ENCODE measurements at places on chromosomes 11 and 22.

DNA sequence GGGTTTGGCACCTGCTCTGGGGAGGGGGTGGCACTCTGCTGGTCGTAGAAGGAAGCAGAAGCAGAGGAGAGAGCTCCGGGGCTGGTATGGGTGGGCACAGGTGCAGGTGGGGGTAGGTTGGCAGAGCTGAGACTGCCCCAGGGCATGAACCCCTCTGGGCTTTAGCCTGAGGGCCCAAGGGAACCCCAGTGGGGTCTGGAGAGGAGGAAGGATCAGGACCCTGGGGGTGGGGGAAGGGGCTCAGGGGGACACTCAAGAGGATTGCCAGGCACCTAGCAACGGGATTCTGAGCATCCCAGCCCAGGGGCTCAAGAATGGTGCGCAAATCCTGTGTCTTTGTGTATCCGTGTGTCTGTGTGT is 6.3 kb downstream of the ALDH3B2 start:
- DNase-seq: no peak

DNA sequence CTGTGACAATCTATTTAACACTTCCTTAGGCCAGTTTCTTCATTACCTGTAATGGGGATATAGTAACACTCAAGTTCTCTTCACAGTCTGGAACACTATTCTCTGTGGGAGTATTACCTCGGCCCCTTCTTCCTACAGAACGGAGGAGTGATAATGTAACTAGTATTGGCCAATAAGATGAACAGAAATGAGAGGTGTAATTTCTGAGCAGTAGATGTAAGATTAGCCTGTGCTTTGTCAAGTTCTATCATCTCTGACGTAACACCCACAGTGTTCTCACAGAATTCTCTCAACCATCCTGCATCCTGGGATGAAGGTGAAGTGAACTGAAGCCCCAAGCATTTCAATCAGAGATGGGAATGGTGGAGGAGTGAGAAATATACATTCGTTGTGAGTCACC is 65.2 kb upstream of the TOP3B start:
- no peak for DNase-seq

GRCh38 chr11:73384125-73384441 is 7.9 kb downstream of the RELT start:
- DNase-seq: no peak

DNA sequence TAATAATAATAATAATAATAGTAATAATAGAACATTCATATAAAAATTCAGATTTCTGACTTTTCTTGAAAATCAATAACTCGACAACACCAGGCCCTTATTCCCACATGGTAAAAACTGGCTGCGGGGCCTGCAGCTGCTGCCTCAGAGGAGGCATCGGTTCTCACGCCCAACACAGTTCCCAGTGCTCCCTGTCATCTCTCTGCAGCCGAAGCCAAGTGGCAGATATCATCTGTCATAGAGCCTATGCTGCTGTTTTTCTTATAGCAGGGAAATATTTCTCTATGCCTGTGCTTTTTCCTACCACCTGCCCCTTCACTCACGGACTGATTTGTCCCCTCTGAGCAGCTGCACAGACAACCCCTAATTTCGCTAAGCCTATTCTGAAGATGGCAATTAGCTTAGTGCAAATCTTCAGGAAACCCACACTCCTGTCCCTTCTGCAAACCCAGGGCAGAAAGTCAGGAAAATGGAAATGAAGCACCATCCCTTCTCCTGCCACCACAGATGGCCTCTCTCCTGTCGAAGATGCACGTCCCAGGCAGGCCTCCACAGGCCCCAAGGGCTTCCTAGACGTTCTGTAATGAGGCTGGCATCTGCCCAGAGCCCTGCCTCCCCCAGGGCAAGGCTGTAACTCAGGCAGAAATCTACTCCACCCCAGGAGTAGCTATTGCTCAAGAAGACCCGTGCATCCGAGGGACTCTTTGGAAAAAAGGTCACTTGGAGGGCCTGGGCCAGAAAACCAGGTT is 66.7 kb downstream of the SYN3 start:
- no peak for DNase-seq

DNA sequence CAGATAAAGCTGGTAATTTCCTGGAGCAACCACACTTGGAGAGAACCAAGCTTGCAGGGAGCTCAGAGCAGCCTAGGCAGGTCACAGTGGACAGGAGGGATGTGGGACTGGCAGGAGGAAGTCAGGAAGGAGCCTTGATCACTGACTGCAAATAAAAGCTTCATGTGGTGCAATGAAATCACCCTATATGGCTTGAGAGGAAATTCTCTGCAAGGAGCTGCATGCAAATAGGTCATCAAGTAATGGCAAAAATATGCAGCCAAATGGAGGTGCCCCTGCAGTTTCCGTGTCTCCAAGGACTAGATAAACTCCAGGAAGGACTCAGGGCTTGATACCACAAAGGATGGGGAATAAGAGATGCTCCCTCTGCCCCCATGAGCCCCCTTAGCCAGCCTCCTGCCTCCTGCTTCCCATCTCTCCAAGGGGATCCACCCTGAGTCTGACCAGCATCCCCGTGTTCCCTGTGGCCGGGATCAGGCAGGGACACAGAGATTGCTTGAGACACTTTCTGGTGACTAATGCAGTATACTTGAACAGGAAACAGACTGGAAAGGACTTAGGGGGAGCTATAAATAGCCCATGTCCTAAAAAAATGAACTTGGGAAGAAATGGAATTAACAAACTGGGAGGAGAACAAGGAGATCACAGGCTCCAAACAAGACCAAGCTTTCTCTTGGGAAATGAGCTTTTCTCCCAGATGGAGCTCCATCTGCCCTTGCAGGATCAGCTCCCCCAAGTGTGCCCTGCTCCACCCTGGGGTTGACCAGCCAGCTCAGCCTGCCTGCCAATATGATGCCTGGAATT is 23.9 kb upstream of the MICAL2 start:
- no peak for DNase-seq

DNA sequence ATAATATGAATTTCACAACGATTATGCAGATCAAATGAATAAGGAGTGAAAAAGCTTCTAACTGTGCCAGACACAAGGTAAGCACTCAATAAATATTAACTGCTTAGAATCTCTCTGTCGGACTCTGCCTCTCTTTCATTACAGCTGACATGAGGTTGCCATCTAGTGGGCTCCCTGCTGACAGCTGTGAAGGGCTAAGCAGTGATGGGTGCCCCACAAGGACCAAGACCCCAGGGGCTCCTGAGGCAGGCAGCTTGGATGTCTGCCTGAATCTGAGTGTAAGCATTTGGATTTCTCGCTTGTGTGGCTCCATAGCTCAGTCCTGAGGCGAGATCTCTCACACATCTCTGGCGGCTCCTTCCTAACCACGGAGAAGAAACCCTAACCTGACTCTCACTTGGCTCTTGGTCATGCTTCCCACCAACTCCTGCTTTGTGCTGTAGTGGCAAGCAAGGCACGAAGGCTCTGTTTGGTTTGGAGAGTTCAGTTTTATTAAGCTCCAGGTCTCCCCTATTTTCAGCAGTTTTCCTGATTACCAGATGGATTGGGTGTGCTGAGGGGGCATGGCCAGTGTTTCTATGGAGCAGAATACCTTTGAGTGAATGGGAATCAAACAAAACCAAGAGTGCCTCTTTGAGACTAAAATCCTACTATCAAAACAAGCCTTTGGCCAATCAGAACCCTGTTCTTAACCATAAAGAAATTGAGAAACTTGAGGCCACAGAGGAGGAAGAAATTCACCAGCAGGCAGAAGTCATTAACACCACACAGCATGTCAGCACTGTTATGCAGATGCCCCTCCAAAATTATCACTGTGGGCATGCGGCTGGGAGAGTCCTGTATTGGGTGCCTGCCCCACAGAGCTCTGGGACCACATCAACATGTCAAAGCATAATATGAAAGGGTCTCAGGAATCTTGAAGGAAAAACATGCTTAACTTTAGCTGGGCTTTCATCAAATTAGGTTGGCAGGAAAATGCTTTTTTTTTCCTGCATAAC is 152.8 kb upstream of the NTM start:
- DNase-seq: no peak

All from bone marrow (tissue), 2 donors.